Colonic mucosa (tissue), 4 donors: ENCODE measurements at places on chromosomes 3 and 15.

GRCh38 chr3:48199117-48199516, 10.9 kb upstream of the CDC25A start:
- H3K27me3 ChIP-seq, result no peaks in the 10 kb centered on the region
- no peak for DNase-seq
- H3K36me3 ChIP-seq, result no peaks in the 10 kb centered on the region
- H3K4me3 ChIP-seq, result no peak overlapping the region

DNA sequence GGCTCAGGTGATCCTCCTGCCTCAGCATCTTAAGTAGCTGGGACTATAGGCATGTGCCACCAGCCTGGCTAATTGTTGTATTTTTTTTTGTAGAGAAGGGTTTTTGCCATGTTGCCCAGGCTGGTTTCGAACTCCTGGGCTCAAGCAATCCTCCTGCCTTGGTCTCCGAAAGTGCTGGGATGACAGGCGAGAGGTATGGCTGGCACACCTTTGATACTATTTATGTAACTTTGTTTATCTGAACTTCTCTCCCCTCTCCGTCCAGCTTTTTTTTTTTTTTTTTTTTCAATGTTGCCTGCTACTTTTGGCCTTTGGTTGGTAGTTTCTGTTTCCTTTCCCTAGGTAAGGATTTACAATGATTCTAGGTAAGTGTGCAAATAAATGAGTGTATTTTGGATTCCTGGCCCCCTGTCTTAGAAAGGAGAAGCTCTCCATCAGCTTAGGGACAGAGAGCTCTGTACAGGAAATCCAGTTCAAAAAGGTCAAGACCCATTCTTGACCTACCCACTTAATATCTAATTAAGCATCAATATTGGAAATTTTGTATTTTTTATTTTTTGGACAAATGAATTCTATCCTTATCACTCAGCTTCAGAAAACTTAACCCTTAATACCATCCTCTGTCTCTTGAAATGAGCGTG, 6.8 kb downstream of the ARL6IP5 start:
- H3K36me3 ChIP-seq, result no peaks in the 10 kb centered on the region
- no peak for DNase-seq
- H3K4me1 ChIP-seq, result peaks cover 16% of the 10 kb centered on the region
- H3K27ac ChIP-seq, result peak overlapping the region; percentile 58

DNA sequence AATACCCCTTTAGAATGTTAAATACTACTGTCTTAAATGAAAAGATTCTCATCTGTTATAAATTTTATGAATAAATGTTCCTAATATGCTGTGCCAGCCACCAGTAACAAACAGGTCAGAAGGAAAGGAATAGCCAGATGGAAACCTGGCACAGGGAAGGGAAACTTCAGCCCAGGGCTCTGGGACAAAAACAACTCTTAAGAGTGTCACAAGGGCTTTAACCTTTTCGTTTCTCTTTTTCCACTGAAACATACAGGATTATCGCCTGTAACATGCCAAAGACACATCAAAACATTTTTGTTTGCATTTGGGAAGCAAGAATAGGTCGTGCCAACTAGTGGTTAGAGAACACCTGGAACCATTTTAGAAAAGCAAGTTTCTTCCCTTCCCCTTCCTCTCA, 109.0 kb upstream of the NEDD4 start:
- H3K27me3 ChIP-seq, result no peaks in the 10 kb centered on the region
- H3K27ac ChIP-seq, result no peak overlapping the region
- H3K4me3 ChIP-seq, result no peak overlapping the region
- DNase-seq, result no peak
- H3K4me1 ChIP-seq, result no peaks in the 10 kb centered on the region
- no peaks in the 10 kb centered on the region for H3K36me3 ChIP-seq

GRCh38 chr15:97963779-97964178, 3.3 kb downstream of the ARRDC4 start:
- no peaks in the 10 kb centered on the region for H3K36me3 ChIP-seq
- no peaks in the 10 kb centered on the region for H3K4me1 ChIP-seq
- no peaks in the 10 kb centered on the region for H3K27me3 ChIP-seq
- no peak overlapping the region for H3K27ac ChIP-seq
- no peak for DNase-seq

DNA sequence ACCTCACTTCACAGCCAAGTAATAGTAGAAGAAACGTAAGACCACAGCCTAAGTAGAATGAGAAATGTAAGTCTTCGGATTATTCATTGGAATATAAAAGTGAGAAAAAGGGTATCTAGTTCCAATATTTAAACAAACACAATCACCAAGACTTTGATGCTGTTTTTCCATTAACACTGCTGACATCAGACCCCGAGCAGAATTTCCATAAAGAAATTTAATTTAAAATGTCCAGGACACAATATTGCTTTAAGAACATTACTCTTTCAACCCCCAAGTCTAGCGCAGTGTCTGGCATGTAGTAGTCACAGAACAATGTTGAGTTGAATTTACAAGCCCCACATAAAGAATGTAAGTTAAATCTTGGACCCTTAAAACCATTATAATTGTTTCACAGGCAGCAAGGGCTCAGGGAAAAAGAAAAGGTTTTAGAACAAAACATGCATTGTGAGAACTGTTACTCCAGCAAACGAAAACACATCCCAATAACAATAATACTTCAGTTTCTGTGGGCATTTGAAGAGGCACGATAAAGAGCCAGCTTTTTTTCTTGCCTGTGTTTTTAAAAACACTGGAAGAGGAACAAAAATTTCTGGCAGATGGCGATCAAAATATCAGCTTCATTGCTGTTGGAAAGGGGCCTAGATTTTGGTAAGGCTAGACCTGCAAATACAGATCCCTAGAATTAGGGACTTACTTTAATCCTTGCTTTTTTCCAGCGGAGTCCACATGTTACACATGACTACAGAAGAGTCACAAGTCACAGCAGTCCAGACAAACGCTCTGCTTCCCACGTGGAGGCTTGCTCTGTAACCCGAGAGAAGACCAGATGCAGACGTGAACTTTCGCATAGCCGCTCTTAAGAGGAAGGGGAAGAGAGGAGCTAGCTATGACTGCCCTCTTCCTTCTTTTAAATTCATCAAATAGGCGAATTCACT, 77.9 kb upstream of the IGSF10 start:
- no peak overlapping the region for H3K27ac ChIP-seq
- H3K4me1 ChIP-seq, result no peaks in the 10 kb centered on the region
- no peak overlapping the region for H3K4me3 ChIP-seq
- no peaks in the 10 kb centered on the region for H3K27me3 ChIP-seq
